ENCODE measurements at places on chromosomes 5 and 9.
A peak's percentile ranks its signal among the peaks of the same experiment; 100 is the strongest.

DNA sequence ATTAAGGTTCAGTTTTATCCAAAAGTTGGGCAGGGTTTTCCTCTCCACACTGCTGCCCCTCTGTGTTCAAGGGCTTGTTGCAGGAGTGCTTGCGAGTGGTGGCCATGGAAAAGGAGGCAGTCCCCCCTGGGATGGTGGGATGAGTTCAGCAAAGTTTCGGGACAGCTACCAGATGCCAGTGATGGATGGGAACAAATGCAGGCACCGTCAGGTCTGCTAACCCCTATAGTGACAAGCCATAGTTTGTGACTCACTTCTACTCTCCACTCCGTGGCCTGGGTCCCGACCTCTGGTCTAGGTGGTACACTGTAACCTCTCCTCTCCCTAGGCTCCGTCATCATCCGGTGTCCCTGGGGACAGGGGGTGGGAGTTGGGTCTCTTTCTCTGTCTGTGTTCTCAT is 3.8 kb upstream of the RNF14 start:
- no peak for DNase-seq

- no peak for DNase-seq
These were observed 19.3 kb downstream of the ABHD17B start for GRCh38 chr9:71891557-71892189.

DNA sequence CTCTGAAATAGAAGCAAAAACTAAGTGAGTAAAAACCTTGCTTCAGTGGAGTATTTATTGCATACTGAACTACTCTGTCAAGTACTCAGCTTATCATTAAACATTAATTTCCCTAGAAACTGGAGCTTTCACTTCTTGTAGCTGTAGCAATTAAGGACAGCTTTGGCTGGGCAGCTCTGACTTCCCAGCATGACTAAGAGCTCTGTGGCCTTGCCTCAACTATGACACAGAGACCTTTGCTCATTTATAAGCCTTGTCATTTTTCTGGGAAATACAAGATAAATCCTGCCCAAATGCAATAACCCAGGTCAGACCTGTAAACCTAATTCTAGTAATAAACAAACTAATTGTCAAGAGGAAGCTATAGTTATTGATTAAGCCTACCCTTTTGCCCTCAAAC is 65.4 kb upstream of the STK32A start:
- DNase-seq: no peak

DNA sequence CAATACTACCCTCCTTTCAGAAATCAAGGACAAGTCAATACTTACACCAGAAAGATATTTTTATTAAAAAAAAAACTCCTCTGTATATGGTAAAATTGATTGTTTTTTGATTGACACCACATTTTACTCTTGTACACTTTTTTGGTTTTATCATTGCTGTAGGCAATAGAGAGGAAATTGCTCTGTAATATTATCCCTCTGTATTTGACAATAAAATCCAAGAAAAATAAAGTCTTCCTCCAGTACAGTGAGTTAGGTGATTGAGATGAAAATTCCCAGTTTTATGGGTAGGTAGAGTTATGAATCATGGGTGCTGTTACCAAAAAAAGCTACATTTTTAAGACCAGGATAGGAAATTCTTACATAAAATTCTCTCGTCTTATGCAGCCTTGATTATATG is 22.6 kb upstream of the CCDC192 start:
- no peak for DNase-seq

DNA sequence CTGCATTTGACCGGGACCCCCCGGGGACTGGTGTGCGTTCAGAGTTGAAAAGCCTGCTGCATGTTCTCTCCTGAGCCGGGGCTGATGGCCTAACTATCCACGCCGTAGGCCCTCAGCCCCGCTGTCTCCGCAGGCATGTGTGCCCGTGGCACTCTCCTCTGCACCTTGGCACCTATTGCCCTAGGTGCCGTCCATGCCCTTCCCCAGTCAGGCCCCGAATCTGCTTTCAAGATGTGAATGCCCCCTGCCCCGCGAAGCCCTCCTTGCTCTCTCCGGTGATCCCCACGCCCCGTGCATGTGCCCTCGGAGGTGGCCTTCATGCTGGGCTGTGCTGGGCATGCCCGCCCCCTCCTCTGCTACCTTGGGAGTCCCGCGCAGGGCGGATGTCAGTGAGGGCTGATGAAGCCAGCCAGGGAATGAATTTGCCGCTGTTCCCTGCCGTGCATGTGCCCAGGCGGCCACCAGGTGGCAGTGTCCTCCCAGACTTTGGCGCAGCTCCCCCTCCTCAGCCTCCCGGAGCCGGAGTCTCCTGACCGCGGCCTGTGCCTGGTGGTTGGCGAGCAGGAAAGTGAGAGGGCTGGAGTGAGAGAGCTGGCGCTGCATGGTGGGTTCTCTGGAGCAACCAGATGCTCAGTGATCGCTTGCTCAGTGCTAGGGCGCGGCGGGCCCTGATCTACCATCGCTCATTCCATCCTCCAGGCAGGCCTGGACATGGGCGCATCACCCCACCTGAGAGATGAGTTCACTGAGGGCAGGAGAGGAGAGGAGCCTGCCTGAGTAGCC is 112.9 kb upstream of the LMX1B start:
- DNase-seq: peak; percentile 80

DNA sequence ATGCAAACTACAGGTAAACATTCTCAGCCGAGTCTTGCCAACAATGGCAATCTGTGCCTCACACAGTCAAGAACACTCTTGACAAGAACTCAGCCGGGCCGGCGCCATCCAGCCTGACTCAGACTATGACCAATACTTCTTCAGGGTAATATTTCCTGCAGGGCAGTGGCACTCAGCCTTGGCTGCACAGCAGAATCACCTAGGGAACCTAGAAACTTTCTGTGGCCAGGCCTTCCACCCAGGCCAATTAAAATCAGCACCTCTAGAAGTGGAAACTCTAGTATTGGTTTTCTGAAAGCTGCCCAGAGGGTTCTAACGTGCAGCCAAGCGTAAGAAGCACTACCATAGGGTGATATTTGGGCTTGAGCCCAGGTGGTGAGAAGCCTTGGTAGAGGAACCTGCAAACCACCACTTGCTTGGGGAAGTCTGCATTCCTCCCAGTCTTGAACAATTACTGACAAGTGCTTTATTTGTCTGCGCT is 120.6 kb downstream of the TTLL11 start:
- DNase-seq: no peak

DNA sequence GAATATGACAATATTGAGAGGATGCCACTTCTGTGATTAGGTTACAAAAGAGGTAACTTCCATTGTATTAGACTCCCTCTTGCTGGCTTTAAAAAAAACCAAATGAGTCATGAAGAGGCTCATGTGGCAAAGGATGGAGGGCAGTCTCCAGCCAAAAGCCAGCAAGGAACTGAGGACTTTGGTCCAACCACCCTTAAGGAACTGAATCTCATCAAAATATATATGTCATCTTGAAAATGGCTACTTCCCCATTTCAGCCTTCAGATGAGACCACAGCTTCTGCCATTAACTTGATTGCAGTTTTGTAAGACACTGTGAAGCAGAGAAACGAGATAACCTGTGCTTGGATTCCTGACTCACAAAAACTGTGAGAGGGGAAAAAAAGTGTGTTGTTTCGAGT is 15.5 kb upstream of the TRIM32 start:
- DNase-seq: no peak

DNA sequence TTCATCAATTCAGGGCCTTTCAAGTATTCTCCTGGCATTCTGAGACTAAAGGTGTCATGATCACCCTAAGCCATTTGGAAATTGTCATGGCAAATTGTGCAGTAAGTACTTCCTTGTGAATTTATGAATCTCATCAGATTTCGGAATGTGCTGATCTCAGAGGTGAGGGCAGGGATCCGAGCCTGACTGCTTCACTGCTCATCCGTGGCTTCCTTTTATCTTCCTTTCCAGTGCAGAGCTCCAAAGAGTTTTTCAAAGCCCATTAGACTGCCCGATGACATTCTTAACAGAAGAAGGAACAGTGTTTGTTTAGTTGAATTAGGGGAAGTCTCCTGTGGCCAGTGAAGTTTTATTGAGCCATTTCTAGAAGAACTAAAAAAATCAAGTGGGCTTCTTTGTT is 182.8 kb upstream of the GDNF start:
- no peak for DNase-seq

- no peak for DNase-seq
These were observed 129.8 kb downstream of the MACROH2A1 start for GRCh38 chr5:135269199-135269598.

GRCh38 chr5:177103523-177104253 is 17.0 kb downstream of the FGFR4 start:
- no peak for DNase-seq

- DNase-seq: peak; percentile 33
These were observed 46.6 kb upstream of the IPPK start for GRCh38 chr9:92716557-92716956.

DNA sequence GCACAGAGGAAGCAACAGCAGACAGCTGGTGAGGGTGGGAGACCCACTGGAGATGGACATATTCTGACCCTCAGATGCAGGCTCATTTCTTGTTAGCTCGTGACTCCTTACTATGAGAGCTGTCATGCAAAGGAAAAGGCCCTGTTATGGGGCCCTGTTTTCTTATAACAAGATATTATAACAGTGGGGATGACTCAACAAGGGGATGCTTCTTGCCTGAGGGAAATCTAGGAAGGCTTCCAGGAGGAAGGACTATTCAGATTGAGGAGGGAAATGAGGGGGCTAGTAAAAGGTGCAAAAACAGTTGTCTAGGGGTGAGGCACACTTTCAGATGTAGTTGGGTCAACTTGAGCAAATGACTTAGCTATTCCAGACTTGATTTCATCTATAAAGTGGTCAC is 83.0 kb downstream of the DAB2IP start:
- DNase-seq: no peak
